HAP-1 (cell line): ENCODE measurements at places on chromosomes 4 and X.

DNA sequence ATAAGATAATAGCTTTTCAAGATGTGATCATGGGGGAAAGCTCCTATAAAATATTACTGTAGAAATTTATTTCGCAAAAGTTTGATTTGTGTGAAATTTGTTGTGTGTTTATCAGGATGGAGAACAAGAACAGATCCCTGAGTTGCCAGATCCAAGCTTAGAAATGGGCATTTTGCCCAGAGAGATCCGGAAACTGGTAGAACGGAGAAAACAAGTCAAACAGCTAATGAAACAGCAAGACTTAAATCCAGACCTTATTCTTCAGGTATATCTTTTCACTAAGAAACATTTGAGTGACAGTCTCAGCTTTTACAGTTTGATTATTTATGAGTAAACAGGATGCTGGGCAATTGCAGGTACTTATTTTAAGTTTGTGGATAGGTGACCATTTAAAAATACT lies 54.5 kb downstream of the POLA1 start:
- DNase-seq = no peak

- peak; percentile 51 for DNase-seq
These were observed 6.7 kb downstream of the FGFBP2 start for GRCh38 chr4:15956179-15956850.

DNA sequence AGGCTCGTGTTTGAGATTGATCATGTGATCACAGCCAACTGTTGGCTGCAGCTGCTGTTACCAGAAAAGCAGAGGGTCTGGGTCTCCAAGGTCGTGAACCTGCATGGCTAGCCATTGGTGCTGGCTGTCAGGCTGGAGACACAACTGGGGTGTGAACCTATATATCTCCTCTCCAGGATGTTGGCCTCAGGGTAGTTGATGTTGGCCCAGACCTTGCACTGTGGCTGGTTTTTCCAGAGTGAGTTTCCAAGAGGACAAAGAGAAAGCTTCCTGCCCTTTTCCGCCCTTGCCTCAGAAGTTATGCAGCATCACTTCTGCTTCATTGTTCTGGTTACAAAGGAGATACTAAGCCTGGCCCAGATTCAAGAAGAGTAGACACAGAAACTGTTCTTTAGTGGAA lies 607.8 kb upstream of the HS3ST1 start:
- no peak for DNase-seq

- no peak for DNase-seq
These were observed 534.0 kb downstream of the ANKRD50 start for GRCh38 chr4:124178449-124179021.

GRCh38 chr4:147709999-147710398 lies 21.9 kb upstream of the ARHGAP10 start:
- DNase-seq = no peak

GRCh38 chrX:85215946-85216345 lies 27.6 kb downstream of the SATL1 start:
- no peak for DNase-seq

GRCh38 chr4:78651250-78651860 lies 99.8 kb downstream of the ANXA3 start:
- DNase-seq = no peak

DNA sequence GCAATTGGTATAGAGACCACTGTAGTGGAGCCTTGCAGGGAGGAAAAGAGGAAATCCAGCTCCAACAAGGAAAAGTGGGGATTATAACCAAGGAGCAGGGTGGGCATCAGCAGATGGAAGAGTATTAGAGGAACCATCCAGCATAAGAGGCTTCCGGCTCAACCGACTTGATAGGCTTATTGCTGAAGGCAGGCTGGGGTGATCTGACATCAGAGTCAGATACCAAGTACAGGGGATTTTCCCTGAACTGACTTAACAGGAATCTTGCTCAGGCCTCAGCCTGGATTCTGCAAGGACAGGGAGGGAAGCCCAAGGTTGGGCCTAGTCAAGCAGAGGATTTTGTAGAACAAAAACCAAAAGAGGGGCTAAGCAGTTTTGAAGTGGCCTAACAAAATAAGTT lies 129.6 kb downstream of the DCLK2 start:
- no peak for DNase-seq

GRCh38 chrX:41721590-41721989 lies 2.4 kb upstream of the GPR82 start:
- DNase-seq = no peak

- DNase-seq = no peak
These were observed 57.1 kb upstream of the TEX13D start for GRCh38 chrX:124275182-124275894.

GRCh38 chrX:84907324-84907968 lies 96.2 kb upstream of the APOOL start:
- no peak for DNase-seq

DNA sequence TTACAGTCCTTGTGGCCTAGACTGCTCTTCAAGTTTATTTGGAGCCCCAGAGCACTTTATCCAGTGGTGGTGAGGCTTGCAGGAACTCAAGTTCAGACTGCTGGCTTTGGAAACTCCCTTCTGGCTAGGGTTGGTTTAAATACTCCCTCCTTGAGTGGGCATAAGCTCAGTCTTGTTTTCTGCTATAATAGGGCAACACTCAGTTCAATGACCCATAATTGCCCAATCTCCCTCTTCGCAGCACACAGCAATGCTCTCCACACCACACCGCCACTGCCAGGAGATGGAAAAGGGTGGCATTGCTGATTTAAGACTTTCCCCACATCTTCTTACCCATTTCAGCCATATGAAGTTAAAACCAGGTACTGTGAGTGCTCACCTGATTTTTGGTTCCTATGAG lies 27.9 kb upstream of the USP38 start:
- DNase-seq = no peak

DNA sequence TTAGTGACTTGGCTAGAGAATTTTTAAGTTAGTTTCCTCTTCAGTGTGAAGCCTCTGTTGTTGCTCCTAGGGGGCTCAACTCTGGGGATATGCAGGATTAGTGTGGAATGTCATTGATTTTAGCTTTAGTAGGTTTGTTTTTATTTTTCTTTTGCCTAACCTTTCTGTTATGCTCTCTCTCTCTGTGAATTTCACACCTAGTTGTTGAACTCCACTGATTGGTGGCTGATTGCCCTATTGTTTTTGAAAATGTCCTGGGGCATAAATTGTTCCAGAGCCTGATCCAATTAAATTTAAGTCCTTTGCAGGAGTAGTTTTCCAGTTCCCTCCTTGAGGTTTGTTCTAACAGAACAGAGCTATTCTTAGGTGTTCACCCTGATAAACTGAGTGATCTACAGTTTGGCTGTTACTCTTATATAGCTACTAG lies 393.3 kb upstream of the CTSO start:
- DNase-seq = no peak

DNA sequence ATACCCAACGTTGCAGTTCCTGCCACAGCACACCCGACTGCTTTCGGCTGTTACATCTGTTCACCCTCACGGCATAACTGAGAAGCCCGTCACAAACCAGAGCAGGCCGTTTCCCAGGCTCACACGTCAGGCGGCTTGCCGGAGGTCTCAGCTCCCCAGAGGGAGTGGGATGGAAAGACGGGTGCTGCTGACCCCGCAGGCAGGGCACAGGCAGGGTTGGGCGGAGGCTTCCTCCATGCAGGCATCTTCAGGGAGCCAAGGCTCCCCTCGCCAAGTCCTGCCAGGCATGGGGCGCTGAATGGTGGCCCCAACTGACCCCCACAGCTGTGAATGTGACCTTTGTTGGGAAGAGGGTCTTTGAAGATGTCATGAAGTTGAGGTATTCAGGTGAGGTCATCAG lies 57.5 kb downstream of the ACOX3 start:
- DNase-seq = no peak

- no peak for DNase-seq
These were observed 105.0 kb downstream of the MFAP3L start for GRCh38 chr4:169921237-169921636.

DNA sequence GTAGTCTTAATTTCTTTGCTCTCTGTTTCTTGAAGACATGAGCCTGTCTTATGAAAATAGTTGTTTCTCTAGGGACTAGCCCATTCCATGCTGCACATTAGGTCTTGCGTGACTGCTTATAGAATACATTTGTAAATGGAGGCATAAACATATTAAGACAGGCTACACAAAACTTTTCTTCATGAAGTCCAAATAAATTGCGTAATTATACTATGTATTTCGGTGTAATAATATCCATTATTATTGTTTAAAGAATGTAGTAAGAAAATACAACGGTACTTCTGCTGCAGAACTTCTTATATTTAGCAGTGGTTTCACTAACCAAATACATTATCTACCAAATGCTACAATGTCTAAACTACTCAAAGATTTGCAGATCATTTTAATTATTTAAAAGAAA lies 8.5 kb upstream of the NAA11 start:
- no peak for DNase-seq

DNA sequence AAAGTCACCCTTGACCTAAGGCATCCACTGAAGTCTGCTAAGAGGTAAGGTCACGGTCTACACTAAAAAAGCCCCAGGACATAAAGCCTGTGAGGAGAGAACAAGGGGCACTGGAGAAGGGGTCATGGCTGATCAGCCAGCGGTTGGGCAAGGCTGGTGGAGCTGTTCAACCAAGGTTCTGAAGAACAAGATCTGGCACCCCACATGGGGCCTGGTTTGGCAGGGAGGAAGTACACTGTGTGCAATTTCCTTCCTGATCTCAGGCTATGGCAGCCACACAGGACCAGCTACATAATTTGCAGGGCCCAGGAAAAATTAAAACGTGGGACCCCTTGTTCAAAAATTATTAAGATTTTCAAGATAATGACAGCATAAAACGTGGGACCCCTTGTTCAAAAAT lies 14.1 kb upstream of the BRS3 start:
- no peak for DNase-seq

DNA sequence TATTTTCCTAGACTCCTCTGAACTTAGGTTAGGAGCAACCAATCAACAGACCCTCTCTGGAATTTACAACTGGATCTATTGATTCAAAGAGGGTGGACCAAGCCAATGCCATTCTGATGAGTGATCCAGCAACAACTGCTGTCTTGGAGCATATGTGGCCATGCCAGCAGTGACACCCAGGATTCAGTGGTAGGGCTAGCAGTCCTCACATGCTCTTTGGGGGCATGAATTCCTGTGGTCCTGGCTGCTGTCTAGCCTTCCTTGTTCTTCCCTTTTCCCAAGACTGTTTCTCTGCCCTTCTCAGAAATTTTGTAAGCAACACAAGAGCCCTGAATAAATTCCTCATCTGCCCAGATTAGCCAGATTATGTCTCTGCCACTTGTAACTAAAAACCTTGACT lies 61.5 kb upstream of the GATB start:
- DNase-seq = no peak

GRCh38 chr4:5664778-5665177 lies 43.6 kb downstream of the EVC2 start:
- no peak for DNase-seq

DNA sequence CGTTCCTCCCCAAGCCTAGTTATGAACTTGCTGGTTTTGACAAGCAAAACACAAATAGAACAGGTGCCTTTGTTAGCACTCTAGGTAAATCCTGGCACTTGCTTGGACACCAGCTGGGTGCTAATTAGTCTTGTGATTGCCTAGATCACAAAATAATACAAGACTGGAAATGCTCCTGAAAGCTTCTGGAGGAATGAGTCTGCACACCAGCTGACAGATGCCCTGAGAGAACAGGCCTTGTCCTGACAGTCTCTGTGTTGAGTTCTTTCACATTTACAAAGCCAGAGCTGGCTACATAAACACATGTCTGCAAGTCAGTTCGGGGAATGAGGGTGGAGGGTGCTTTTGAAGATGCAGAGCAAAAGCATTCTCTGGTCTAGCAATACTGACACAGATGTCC lies 93.8 kb downstream of the ELOVL6 start:
- no peak for DNase-seq

DNA sequence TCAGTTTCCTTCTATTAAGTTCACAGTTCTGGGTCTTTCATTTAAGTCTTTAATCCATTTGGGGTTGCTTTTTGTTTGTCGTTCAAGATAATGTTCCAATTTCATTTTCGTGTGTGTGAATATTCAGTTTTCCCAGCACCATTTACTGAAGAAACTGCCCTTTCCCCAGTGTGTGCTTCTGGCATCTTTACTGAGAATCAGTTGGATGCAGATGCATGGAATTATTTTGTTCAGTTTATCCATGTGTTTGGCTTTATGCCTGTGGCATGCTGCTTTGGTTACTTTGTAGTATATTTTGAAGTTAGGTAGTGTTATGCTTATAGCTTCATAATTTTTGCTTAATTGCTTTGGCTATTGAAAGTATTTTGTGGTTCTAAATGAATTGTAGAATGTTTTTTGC lies 163.8 kb upstream of the HDX start:
- no peak for DNase-seq

GRCh38 chrX:154648931-154649330 lies 4.4 kb downstream of the CTAG2 start:
- no peak for DNase-seq

DNA sequence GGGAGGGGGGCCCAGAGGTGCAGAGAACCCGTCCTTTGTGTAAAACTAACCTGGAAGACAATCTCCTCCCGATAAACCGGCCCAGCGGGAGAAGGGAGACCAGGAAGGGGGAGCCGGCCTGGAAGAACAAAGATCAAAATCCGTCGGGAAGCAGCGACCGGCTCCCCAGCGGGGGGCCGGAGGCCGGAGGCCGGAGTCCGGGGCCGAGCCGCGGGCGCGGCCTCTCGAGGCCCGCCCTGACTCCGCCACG lies 552 bp downstream of the ZDHHC9 start:
- DNase-seq = no peak

- no peak for DNase-seq
These were observed 490.3 kb upstream of the PABPC4L start for GRCh38 chr4:134691915-134692314.

GRCh38 chr4:80948995-80949394 lies 81.5 kb upstream of the BMP3 start:
- DNase-seq = no peak

GRCh38 chrX:107880054-107880610 lies 54.5 kb downstream of the MID2 start:
- no peak for DNase-seq

DNA sequence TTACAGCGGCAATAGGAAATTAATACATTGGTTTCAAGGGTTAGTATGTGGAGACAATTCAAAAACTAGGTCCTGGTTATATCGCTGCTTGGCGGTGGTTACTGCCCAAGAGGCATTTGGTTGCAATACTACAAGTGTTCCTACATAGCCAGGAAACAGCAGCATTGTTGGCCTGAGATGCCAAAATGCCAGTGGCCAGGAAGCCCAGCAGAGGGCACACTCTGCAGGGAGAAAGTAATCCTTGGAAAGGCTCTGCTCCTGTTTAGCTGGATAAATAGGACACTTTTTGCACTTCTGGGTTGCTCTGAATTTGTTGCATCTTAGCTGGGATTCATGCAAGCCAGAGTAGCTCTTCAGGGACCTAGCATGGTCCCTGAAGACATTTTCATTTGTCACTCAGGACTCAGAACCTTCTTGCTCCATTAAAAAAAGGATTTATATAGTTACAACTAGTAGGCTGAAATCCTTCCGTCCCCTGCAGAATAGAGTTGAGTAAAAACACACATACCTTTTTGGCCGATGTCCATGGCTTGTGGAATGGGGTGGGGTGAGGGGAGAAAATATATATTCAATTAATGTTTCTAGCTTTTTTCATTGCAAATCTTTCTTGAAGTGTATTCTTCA lies 8.1 kb upstream of the GPR119 start:
- peak; percentile 70 for DNase-seq

- no peak for DNase-seq
These were observed 95.9 kb upstream of the STX18 start for GRCh38 chr4:4637710-4638109.

GRCh38 chr4:24244663-24245490 lies 339.5 kb downstream of the DHX15 start:
- DNase-seq = no peak
